ENCODE measurements at places on chromosomes 16 and 17.

DNA sequence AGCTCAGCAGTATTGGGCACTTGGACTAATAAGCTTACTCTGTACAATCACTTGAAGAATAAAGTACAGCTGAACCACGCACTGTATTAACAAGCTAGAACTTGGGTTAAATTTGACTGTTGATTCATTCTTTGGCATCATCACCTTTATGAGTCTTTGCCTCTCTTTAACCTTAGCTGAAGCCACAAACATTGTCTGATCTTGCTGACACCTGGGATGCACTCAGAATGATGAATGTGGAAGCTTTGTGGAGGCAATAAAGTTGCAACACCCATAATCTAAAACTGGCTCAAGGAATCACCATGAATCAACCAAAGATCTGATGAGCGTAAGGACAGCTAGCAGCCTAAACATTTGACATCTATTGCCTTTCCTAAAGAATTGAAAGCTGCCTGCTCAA, 590.6 kb upstream of the SOX9 start:
- DNase-seq: no peak

DNA sequence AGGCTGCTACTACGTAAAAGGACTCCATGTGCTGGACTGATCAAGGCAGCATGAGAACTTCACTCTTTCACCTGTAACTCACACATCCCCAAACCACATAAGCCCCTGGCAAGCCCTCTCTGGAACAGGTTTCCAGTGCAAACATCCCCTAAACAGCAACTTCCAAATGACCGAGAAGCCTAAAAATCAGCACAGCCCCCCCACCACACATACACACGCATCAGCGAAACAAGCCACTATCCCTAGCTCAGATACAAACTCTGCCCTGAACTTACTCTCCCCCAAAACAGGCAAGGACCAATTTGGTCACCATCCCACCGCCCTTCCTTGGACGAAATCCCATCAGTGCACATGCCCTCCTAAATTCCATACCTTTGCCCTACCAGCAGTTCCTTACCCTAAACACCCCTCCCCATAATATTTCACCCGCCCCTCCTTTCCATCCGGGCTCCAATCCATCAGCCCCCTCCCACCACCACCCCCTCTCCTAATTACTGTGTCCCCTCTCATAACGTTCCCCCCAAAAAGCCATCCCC, 735 bp downstream of the LSM12 start:
- DNase-seq: no peak

- no peak for DNase-seq
Measured at GRCh38 chr17:57832314-57833178, 17.3 kb downstream of the MRPS23 start.

- DNase-seq: no peak
Measured at GRCh38 chr17:76843703-76844484, 24.3 kb upstream of the MGAT5B start.

- peak; percentile 10 for DNase-seq
Measured at GRCh38 chr16:75710344-75710743, 9.1 kb upstream of the DUXB start.

DNA sequence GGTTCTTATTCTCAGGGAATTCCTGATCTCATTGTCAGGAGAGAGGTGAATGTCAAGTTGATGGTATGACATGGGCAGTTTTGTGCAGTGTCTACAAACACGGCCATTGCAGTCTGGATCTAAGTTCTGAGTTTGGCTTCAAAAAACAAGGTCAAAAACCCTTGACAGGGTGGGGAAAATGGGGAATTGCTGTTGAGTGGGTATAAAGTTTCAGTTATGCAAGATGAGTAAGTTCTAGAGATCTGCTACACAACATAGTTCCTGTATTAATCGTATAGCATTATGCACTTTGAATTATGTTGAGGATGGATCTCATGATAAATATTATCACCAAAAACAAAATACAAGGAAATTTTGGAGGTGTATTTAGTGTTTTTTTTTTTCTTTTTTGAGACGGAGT, 36.6 kb upstream of the CARMIL2 start:
- no peak for DNase-seq

DNA sequence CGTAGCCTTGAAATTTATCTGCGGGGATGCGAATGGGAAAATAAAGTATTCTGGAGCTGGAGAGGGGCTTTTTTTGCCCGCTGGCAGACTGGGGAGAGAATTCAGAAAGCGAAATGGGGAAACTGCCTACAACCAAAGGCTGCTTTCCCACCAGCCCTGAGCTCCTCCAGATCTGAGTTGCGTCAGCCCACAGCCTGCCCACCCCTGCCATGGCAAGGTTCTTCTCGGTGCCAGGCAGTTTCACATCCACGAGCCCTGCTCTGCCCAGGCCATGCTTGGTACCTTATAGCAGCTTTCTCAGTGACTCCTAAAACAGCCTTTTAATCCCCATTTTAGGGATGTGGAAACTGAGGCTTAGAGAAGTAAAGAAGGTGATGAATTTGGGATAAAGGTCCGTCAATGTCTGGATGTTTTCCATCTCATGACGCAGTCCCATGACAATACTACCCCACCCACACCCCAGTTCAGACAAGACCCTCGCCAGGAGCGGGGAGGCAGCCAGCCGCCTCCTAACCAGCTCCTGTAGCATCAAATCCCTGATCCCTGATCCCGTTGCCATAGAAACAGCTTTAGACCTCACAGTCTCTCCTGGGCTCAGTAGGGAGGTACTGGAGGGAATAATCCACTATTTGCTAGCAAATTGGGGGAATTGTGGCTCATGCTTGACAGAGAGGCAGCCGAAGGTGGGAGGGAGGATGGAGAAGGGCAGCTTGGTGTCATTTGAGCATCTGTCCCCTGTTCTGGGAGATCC, 113.5 kb downstream of the MGAT5B start:
- no peak for DNase-seq

DNA sequence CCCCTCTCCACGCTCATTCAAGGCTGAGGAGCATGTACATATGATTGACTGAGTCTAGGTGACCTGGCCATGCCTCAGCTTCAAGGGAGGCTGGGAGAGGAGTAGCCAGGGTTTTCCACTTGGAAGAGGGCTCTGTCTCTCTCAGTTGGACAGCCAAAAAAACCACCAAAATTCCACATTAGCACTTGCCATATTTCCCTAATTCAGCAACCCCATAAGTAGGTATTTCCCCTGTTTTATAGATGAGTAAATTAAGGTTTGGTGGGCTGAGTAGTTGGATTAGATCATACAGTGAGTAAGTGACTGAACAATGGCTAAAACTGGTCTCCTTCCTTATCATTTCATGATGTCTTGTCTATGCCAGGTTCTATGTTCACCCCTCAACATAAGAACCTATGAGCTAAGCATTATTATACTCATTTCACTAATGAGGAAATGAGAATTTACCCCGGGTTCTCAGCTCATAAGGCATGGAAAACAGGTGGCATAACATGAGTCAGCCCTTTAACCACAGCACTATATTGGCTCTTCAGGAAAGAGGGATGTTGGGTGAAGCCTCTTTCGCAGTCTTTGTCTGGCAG, 68.0 kb upstream of the GAS7 start:
- no peak for DNase-seq

DNA sequence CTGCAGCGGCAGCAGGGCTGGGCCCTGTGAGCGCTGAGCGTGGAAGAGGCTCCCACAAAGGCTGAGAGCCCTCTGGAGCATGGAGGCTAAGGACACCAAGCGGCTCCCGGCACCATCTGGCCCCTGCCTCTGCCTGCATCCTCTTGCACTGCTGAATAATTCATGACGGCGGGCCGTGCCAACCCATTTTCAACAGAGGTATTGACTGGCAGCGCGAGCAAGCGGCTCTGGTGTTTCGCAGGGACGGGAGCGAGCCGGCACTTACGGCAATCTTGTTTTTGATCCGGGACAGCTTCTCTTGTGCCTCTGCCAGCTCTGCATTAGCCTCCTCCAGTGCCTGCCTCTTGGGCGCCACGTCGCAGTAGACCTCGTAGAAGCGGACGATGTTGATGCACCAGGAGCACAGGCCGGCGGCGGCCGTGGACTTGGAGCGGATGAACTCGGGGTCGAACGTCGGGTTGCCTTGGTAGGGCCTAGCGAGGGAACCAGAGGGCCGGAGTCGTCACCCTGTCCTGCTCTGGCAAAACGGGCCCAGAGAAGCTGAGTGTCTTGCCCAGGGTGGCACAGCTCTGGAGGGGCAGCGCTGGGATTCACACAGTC, 80.4 kb downstream of the PGS1 start:
- DNase-seq: peak; percentile 30
